ENCODE measurements at places on chromosomes 11 and 22. TPM values are rescaled to one million over a fixed set of nuclear protein-coding genes. Genes with fewer than 3 reads are reported as not detected.
A peak's percentile ranks its signal among the peaks of the same experiment; 100 is the strongest.

DNA sequence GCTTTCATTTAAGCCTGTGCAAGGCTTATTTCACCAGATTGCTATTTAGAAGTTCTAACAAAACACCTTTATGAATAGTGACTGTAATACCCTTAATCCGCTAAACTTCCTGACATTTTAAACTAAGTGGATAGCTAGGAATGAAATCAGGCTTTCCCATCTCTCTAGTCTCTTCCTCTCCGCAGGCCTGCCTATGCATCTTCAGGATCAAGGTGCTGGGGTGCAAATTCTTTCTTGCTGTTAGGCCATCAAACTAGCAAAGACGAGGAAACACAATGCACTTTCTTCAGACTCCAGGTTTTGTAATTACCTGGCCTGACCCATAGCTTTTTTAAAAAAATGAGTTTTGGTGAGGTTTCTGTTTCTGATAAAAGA, 149.4 kb downstream of the DBX1 start:
- DNase-seq, result no peak

GRCh38 chr11:47083913-47084312, 92.8 kb downstream of the ARFGAP2 start:
- DNase-seq, result no peak

DNA sequence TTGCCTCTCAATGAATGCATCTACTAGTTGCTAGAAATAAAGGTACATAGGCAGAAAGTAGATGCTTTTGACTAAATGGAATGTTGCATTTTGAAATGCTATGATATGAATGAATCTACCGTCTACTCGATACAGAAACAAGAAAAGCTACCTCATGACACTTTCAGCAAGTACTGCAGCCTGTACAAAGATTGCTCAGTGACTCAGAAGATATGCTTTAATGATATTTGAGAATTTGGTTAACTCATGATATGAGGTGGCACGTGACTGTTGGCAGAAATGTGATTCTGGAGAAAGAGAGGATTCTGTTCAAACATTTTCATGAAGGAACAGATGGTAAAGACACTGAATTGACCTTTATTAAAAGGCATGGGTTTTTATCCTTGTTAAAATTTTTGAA, 76.0 kb downstream of the HSD17B12 start:
- DNase-seq, result no peak

- DNase-seq, result no peak
These were observed 394.3 kb downstream of the TMEM135 start for GRCh38 chr11:87432022-87432421.

GRCh38 chr22:23769321-23769965, 1.7 kb upstream of the CHCHD10 start:
- DNase-seq, result no peak

- no peak for DNase-seq
These were observed 408.8 kb downstream of the INSC start for GRCh38 chr11:15523543-15523942.

- no peak for DNase-seq
These were observed 162.3 kb downstream of the C11orf87 start for GRCh38 chr11:109584001-109584972.

- no peak for DNase-seq
These were observed 27.0 kb downstream of the NCAPD3 start for GRCh38 chr11:134196756-134197155.

GRCh38 chr11:17816232-17816931, 81.8 kb downstream of the KCNC1 start:
- DNase-seq, result no peak

DNA sequence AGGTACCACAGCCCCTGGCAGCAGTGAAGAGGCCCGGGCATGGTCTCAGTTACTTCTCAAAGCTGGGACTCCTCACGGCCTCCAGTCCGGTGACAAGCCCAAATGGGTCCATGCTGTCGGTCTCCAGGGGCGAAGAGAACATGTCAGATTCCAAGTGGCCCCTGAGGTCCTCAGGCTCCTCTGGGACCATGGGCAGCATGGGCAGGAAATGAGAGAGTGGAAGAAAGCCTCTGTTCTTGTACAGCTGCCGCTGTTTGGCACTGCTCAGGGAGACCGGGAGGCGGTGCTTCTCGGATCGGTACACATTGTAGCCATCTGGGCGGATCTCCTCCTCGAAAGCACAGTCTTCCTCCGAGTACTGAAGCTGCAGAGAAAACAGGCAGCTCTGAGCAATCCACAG, 4.6 kb downstream of the FGF19 start:
- no peak for DNase-seq

DNA sequence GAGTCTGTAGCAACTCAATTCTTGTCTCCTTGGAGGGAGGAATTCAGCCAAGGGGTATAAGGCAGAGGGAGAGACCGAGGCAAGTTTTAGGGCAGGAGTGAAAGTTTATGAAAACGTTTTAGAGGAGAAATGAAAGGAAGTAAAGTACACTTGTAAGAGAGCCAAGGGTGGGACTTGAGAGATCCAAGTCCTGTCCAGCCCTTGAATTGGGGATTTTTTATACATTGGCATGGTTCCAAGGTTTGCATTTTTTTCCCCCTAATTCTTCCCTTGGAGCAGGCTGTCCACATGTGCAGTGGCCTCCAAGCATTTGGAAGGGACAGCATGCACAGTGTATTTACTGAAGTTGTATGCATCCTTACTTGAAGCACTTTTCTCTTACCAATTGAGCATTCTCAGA, 192.1 kb downstream of the LUZP2 start:
- peak; percentile 16 for DNase-seq

- DNase-seq, result no peak
These were observed 1.7 kb downstream of the C11orf96 start for GRCh38 chr11:43943931-43944751.

DNA sequence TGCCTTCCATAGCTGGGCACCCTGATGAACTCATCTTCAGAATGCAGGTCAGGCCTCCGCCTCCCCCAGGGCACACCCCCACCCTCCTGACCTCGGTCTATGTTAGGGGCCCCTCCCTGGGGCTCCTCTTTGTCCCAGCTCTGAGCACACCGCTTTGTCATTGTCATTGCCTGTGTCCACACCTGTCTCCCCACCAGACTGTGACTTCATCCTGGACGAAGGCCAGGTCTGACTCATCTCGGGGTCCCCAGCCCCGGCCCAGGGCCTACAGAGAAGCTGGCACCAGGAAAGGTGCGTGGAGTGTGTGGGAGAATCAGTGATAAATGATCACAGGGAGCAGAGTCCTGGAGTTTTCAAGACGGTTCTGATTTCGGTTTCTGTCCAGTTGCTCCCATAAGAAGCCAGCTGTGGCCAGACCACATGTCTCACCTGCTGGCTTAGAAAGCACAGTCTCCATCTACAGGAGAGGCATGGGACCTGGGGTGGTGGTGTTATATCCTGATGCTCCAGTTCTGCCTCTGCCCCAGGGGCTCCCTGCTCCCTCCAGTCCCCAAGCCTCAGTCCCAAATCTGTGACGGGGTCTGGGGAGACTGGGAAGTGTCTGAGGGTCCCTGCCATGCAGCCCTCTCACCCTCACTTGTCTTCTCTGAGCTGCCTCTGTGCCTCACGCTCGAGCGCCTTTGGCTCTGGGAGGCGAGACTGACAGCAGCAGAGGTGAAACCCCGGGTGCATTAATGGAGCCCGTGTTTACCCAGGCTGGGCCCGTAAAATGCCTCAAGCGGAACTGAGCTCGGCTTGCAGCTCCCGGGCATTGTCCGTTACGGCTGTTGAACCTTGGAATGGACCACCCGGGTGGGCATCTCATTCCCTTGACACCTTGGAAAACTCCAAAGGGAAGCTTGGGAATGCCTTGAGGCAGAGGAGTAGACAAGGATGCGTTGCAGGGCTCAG, 85.5 kb upstream of the WNT11 start:
- peak; percentile 84 for DNase-seq

DNA sequence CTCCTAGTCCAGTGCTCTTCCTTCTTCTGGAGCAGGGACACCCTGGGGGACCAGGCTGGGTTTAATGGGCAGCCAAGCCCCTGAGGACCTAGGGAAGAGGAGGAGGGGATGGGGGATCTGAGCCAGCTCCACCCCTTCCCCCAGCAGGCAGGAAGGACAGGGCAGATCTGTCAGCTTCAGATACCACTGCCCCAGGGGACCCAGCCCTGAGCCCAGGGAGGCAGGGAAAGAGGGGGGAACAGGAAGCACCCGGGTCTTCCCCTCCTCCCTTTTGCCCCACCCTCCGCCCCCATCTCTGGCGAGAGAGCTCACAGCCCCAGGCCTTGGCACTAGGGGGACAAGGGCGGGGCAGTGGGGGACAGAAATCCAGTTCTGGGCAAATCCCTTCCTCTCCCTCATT, 11.7 kb upstream of the SOX10 start:
- DNase-seq, result no peak

- peak; percentile 65 for DNase-seq
These were observed 600 bp downstream of the FCHSD2 start for GRCh38 chr11:73141309-73142127.

GRCh38 chr11:69876013-69876412, 56.8 kb upstream of the FGF3 start:
- DNase-seq, result no peak

GRCh38 chr11:117064275-117064674, 34.0 kb downstream of the SIK3 start:
- no peak for DNase-seq

DNA sequence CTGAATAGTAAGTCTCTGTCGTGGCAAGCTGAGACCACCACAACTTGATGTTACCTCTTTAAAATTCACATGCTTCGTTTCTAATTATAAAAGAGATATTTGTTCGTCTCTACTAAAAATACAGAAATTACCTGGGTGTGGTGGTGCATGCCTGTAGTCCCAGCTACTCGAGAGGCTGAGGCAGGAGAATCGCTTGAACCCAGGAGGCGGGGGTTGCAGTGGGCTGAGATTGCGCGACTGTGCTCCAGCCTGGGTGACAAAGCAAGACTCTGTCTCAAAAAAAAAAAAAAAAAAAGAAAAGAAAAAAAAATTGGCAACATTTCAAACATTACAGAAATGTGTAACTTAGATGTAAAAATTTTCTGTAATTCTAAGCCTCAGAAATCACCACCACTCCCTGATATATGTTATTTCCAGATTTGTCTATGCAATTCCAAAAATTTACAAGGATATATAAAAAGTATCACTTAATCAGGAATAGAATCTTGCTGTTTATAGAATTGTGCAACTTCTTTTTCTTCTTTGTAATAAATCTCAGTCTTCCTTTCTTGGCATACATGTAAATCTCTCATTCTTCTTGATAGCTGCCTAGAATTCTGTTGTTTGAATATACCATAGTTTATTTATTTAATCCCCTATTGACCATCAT, 37.3 kb downstream of the C11orf96 start:
- DNase-seq, result no peak

DNA sequence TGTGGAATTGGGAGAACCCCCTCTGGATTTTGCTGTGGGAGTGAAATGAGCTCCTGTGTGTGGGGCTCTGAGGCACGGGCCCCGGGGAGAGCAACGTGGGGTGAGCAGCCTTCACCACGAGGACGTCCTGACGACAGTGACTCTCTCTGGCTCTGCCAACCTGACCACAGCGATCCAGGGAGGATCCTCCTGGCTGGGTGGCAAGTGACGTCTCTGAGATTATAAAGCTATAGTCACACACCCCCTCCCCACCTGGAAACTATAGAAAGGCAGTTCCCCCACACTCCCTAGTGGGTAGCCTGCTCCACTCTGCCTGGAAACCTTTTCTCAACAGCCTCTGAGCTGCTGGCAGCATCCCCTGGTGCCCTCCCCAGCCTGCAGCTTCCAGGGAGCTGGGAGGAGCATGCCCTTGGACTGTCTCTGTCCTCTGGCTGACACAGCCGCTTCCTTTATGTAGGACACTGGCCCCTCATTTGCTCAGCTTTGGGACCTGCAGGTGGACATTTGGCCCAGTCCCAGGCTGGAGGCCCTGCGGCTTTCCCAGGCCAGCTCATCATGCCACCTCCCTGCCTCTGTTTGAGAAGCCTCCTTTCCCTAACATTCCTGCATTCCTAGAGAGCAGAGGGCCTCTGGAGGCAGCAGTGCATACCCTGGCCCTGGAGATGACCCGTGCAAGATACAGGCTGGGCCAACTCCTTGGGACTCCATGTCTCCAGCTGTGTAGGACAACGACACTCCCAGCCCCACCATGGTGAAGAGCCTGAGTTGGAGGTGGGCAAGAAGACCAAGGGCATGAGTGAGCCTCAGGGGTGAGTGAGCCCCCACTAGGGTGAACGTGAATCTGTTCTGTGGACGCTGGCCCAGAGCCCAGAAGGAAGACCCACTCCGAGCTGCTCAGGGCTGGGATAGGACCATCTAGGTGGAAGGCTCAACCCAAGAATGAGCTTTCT, 314.0 kb downstream of the NTM start:
- DNase-seq, result no peak

DNA sequence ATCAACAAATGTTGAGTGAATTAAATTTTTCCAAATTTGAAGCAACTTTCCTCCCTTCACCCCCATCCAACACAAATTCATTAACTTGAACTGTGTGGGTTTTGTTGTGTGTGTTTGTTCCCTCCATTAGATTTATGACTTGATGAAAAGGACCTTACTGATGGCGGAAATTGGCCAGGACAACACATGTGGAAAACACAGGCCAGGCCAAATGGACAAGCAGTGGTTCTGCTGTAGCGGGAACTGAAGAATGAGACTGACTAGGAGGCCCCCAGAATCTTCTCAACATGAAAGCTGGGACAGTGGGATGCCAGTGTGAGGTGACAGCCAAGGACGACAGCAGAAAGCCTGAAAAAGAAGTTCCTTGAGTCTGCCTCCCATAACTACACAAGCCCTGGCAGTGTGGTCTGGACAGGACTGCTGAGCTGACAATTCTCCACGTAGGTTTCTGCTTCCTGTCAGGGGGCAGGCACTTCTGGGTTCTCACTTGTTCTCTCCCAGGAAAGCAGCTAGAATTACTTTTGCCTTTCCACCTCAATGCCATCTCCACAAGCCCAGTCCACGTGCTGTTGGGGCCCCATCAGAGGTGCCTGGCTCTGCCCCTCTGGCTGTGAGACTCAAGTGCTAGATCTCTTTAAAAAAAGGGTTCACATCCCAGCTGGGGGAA, 94.3 kb downstream of the ETS1 start:
- DNase-seq, result no peak

DNA sequence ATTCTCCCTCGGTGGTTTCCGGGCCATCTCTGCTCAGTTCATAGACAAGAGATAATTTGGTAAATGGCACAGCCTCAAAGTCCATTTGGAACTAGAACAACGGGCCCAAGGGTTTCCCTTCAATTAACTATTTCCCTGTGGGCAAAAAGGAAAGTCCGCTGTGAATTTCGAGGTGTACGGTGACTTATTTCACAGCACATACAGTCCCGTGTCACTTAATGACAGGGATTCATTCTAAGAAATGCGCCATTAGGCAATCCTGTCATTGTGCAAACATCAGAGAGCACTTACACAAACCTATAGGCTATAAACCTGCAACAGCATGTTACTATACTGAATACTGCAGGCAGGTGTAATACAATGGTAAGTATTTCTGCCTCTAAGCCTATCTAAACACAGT, 551.6 kb downstream of the OPCML start:
- DNase-seq, result no peak

Gene OSM
- total RNA-seq, result not detected

Gene MYO18B
- not detected for total RNA-seq

Gene TRIM49
- not detected for total RNA-seq

Gene OR52E8
- total RNA-seq, result not detected

Gene RTCB
- total RNA-seq, result 47.6 TPM

Gene LIF
- total RNA-seq, result 48.5 TPM

Gene PPFIBP2
- total RNA-seq, result 25.7 TPM

Gene MPPED2
- not detected for total RNA-seq

Gene LIMK2
- 24.4 TPM for total RNA-seq

All from HT-29 (cell line).